Stimulated activated CD8-positive, alpha-beta memory T cell treated with anti-CD3 and anti-CD28 coated beads, Interleukin-7, amount 100 ng/mL, for 24 hours (primary cell): ENCODE measurements at places on chromosomes 13 and 19.

DNA sequence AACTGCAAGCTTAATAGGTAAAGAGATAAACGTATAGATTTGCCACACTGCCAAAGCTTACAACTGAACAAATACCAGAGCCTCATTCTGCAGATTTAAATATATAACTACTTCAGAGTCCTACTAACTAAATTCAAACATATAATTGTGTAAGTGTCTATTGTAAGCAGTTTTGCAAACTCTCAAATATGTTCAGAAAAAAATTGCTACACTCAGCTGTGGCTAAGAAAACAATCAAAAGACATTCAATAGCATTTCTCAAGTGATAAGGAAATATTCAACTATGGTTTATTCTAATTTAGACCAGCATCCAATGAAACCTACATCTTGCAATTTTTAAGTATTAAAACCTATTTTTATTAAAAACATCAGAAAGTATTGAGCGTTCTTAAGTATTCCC lies 202.4 kb downstream of the KCTD12 start:
- DNase-seq, result no peak

GRCh38 chr13:71610876-71611275 lies 256.1 kb downstream of the DACH1 start:
- no peak for DNase-seq

- no peak for DNase-seq
Observed at GRCh38 chr19:2492870-2493269, 16.9 kb downstream of the GADD45B start.

DNA sequence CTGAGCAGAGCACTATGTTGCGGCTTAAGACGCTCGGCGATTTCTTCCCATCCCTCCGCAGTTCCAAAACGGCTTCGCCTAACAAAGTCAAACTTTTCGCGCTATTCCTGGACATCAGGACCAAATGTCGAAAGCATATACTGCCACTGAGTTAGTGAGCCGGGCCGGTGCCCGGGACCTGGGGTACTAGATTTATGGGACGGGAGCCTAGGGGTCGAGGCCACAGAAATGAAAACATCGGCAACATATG lies 699 bp downstream of the RCBTB2 start:
- DNase-seq, result no peak

GRCh38 chr13:27300941-27301586 lies 30.4 kb downstream of the RASL11A start:
- no peak for DNase-seq

DNA sequence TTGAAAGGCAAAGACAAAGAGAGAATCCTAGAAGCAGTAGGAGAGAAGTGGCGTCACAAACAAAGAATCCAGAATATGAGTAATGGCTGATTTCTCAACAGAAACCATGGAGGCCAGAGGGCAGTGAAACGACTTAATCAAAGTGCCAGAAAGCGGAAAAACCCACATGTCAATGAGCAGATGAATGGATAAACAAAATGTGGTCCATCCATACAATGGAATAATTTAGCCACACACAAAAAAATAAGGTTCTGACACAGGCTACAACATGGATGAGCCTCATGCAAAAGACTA lies 52.2 kb upstream of the RANBP3 start:
- no peak for DNase-seq

DNA sequence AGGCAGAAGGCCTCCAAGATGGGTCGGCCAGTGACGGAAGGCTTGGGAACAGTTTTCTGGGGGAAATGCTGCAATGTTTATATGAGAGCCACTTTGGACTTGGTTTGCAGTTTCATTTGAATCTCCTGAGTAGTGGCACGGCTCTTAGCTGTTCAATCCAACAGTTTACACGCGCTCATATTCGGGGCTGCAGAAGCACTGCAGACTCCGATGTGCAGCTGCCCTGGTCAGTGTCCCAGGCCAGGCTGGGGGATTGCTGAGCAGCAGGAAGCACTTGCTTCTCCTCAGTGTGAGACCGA lies 31.7 kb downstream of the CEBPG start:
- no peak for DNase-seq

DNA sequence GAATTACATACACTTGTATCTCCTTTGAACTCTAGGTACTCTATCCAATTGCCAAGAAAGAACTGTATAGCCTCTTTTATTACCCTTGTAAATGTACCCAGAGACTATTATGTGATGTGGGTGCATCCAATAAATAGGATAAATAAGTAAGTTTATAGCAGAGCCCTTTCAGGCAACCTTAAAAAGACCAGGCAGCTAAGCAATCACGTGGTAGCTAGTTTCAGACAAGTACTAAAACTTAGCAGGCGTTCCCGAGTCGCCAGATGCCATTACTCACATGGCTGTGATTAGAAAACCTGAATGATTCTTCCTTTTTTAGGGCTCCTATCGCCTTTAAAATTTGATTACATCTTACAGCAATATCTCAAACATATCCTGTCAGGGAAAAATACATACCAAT lies 1303.0 kb downstream of the EFNB2 start:
- no peak for DNase-seq
